ENCODE measurements at places on chromosomes 2 and 18.

GRCh38 chr18:58860747-58861231, 3.9 kb upstream of the ZNF532 start:
- peak; percentile 39 for DNase-seq

- DNase-seq: no peak
Observed at GRCh38 chr18:43238429-43238828, 38.9 kb downstream of the SYT4 start.

DNA sequence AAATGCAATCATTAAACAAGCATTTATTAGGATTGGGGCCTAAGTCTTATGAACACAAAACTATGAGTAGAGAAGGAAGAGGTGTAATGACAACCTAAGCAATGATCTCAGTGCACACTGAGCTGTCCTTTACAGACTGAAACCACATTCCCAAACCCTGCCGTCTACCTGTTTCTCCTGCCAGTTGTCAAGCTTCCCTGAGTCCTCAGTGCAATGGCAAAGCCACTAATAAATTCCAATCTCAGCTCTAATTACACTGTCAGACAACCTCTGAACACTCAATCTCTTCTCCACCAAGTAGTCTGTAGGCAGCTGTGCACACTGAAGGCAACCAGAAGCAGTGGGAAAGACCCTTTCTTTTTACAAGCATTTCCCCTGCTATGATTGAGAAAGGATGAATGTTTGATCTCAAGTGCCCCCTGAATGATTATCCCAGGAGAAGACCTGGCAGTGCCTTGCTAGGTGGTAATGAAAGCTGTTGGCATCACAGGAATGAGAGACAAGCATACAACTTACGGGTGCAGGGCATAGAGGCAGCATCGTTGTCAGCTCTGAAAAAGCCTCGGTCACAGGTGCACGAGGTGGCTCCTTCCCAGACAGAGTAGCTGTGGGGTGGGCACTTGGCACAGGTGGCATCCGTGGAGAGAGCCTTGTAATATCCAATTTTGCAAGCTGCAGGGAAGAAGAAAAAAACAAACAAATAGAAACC, 71.4 kb downstream of the EPHA4 start:
- DNase-seq: no peak

DNA sequence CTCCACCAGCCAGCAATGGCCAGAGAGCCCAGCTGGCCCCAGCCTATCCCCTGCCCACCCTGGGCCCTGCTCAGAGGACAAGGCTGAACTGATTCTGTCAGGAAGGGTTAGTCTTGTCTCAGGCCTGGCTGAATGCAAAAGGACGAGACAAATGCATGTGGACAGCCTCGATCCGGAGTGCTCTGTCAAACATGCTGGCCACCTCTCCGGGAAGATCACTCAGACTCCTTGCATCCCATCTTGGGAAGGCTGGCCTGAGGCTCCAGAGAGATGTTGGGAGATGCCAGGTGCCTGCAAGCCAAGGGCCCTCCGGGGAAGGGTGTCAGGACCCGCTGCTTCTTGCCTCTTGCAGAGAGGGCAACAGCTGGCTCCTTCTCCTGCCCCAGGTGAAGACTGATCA, 20.2 kb upstream of the C1QL2 start:
- DNase-seq: no peak

DNA sequence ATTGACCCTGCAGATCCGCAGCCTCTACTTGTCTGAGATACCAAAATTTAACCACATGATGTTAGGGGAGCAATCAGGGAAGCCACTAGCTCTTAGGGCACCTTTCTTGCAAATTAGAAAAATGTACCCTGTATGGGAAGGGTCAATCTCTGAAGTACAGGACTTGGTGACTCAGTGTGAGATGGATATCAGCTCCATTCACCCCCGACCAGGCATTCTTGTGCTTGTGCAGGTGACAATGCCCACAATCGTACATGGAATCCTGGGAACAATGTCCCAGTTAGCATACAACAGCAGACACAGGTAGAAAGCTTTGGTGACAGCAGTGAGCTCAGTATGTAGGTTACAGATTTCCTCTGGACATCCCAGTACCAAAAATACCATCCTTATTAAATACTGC, 137.7 kb upstream of the ITGB6 start:
- no peak for DNase-seq

DNA sequence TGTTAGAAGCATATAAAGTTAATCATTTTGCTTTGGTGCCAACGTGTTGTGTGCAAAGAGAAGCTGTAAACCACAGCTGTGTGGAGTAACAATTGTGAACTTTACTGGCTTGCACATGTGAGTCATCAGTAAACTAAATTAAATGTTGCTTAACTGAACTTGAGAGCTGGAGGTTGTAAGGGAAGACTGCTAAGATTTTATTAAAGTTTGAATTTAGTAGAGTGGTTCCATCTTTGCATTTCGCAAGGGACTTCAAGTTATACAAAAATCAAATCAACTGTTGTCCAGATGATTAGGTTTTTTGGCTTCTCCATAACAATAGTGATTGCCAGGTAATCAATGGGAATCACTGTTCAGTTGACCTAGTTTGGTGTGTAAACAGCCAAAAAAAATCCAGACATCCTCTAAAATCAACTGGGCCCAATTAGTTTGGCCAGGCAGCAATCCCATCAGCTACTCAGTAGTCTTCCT, 247.4 kb downstream of the MYO3B start:
- DNase-seq: no peak

DNA sequence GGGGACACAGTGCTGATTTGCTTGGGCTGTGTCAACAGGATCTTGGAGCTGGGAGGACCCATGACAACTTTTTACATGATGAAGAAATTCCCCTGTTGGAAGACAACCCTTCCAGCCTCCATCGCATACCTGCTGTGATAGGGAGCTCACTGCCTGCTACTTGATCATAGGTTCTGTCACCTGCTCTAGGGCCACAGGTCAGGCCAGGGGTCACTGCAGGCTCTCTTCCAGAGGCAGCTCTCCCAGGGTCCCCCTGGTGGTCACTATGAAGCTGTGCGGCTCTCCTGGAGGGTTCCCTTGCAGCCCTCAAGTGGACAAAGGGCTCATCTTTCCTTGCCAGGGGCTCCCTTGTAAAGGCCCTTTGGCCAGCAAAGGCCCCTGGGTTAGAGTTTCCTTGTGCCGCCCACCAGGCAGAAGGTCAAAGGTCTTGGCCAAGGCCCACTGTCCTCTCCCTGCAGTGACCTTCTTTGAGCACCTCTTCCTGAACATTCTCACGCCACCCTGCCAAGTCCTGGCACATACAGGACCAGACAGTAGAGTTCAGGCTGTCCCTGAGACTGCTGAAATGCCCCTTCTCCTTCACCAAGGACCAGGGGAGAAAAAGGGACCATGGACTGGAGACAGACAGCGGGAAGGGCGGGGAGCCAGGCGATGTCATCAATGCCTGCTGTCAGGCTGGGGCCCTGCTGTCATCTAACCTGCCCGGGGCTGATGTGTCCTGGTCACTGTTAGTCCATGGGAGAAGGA, 345.1 kb downstream of the DYSF start:
- peak; percentile 75 for DNase-seq

DNA sequence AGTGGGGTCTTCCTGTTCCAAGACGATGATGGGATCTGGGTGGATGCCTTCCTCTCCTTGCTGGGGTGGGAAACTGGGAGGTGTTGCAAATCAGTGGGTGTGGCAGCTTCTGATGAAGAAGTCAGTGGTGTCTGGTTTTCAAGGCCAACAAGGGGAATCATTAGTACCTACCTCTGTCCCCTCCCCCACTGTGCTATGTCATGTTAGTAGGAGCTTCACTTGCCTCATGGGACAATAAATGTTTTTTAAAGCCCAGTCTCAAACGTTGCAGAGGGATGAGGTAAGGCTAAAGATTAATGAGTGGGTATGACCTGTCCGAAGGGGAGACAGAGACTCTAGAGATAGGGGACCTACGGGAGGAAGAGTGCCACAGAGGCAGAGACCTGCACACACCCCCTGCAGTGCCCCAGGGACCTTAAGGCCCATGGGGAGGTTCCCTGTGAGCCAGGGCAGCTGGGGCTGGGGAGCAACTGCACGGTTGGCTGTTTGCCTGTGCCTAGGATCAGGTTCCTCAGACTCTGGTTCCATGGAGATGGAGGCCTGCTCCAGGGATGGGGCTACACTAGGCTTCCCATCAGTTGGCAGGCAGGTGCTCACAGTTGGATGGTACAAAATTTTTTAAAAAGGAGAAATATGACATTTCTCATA, 37.8 kb upstream of the SLC1A4 start:
- DNase-seq: no peak

DNA sequence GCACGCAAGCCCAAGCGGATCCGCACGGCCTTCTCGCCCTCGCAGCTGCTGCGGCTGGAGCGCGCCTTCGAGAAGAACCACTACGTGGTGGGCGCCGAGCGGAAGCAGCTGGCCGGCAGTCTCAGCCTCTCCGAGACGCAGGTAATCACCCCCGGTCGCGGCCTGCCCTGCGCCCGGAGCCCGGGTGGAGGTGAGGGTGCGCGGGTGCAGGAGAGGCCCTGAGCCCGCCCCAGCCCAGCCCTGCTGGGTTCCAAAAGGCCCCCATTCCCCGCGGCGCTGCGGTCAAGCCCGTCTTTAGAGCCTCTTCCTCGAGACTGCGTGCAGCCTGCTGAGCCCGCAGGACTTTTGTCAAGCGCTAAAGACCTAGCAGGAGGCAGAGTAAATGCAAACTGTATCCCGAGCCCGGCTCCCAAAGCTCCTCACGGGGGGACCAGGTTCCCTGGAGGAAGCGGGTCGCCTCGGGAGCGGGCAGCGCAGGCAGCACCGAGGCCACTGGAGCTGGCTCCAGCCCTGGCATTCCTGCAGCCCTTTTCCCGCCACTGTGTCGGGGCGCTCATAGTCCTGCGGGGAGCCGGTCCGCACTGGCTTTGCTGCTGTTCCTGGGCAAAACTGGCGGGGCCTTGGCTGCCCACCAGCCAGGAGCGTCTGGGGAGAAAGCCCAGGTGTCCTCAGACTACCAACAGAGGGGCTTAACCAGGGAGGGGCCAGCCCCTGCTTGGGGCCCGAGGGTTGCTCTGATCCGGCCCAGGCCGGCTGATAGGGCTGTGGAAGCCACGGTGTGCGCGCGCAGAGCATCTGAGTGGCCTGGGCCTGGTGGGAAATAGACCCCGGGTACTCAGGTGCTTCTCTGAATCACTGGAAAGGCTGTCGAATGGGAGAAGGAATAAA, 7.3 kb downstream of the EMX1 start:
- DNase-seq: no peak

GRCh38 chr2:38925982-38926381, 36.3 kb downstream of the ARHGEF33 start:
- DNase-seq: peak; percentile 47

- DNase-seq: peak; percentile 27
Observed at GRCh38 chr2:86107031-86107430, 996 bp downstream of the PTCD3 start.

GRCh38 chr2:55771612-55772011, 78.0 kb upstream of the PNPT1 start:
- peak; percentile 48 for DNase-seq

DNA sequence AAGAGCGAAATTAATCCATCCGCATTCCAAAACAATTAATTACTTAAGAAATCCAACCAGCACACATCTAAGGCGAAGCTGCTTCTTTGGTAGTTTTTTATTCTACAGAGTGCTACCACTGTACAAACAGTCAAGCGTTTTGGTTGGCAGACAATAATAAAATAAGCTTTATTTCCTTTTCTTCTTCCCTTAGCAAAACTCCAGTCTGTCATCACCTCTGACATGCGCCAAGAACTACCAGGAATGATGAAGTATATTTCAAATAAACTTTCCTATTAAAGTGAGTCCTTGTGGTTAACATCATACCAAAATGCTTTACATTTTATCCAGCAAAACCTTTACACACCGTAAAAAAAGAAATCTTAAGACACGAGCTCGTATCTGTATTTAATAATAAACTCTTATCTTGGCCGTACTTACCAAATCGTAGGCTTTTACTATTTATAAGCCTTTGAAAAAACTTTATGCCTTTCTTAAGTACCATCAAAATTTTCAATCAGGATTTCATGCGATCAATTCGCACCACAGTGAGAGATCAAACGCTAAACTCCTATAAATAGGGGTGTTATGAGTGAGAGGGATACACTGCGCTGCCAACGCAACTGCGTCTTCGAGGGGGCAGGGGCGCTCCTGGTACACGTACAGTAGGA, 1.3 kb downstream of the ATL2 start:
- DNase-seq: no peak

DNA sequence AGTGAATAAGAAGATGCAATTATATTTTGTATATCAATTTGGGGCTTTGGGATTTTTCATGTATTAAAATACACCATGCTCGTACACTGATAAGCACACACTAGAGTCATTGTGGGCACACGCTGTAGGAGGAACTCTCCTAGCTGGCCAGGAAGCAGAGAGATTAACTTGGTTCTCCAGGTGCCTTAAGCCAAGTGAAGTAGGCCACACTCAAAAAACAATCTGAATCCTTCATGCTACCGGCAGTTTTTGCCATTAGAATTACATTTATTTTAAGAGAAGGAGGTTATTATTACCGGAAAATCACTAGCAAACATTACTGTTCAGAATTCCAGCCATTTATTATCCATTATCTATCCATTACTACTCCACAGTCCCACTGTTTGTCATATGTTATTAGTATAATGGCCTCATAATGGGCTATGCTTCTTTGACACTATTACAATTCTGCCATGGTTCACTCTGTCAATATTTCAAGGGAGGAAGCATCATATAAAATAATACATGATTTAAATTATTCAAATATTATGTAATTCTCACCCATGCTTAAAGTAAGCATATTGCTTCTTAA, 214.4 kb downstream of the L3MBTL4 start:
- no peak for DNase-seq

GRCh38 chr2:23294238-23294637, 90.7 kb upstream of the KLHL29 start:
- no peak for DNase-seq

DNA sequence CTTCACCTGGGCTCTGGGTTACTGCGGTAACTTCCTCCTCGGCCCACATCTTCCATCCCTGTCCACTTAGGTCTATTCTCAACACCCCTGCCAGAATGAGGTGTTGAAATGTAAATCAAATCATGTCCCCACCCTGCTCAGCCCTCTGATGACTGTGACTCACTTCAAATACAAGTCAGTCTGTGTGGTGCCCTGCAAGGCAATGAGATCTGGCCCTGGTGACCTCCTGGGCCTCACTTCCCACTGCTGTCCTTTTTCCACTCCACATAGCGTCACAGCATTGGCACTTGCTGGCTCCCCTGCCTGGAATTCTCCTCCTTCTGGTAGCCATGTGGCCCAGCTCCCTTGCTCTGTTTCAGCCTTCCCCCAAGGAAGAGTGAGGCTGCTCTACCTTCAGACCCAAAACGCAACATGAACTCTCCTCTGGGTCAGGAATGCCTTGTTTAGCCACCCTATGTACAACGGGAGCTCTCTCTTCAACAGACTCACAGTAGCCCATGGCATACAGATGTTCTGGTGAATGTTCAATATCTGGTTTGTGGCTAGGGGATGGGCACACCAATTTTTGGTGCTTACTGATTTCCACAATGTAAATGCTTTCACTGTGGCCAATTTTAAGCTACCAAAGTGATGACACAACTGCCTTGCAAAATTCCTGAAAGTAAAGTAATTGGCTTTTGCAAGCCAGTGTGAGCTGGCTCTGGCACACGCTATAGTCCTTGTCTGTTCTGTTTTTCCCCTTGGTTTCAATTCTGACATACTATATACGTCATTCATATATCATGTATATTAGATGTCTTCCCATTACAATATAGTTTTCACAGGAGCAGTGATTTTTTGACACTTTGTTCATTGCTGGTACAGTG, 550.3 kb upstream of the HS6ST1 start:
- no peak for DNase-seq

Data from SK-MEL-5 (cell line).